ENCODE measurements at places on chromosomes 7 and 10.

- DNase-seq: no peak
These were observed 14.4 kb upstream of the KIF5B start for GRCh38 chr10:32070645-32071044.

DNA sequence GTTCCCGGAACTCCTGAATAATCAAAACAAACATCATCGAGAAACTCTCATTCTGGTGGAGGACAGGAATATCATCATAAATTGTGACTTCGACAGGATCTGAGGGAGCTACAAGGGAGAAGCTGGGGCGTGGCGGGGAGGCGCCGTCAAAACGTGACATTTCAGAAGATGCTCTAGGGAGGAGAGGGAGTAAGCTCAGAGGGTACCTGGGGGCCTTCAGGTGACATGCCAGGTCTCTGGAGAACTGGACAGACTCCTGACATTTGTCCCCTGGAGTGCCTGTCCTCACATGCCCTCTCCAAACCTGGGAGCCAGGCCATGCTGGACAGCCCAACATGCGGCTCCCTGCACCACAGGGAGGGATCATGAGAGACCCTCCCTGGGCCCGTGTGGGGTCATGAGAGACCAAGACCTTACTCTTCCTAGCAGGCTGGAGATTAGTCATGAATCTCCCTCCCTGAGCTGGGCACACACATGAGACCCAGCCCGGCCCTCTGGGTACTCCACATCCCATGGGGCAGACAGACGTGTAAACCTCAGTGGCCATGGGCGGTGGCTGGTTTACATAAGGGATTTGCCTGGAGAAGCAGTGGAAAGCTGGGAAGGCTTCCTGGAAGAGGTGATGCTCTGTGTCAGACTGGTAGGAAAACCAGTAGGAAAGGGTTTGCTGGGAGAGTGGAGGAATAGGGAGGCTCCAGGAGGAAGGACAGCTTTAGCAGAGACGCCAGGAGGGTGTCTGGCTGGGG lies 81.0 kb downstream of the MYL10 start:
- DNase-seq: no peak

DNA sequence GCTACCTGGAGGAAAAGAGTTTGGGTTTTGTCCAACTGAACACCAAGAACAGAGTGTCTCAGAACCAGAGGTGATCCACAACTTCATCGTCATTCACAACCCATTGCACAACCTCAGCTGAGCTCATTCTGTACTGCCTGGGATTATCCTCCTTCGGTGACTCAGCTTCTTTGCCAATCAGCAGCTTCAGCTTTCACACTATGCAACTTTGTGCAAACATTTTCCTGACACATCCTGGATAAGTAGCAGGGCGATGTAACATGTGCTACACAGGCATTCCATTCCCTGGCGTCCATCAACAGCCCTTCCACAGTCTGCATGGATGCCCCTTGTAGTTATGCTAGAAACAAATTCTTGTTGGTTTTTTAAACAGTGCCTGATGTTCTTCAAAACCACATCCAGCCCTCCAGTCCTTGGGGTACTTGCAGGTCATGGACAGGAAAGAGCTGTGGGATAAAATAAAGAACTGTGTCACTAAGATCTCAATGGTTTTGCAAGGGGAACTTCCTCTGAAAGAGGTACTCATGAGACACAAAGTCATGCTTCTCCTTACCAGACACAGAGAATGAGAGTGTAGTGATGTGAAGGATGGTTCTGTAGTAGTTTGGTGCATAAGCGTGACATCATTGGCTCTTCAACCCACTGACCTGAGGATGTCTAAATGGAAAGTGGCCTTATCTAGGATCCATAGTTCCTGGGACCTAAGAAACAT lies 478.5 kb downstream of the KIF20B start:
- DNase-seq: no peak

GRCh38 chr7:16999541-17000267 lies 117.9 kb upstream of the AGR3 start:
- DNase-seq: no peak

DNA sequence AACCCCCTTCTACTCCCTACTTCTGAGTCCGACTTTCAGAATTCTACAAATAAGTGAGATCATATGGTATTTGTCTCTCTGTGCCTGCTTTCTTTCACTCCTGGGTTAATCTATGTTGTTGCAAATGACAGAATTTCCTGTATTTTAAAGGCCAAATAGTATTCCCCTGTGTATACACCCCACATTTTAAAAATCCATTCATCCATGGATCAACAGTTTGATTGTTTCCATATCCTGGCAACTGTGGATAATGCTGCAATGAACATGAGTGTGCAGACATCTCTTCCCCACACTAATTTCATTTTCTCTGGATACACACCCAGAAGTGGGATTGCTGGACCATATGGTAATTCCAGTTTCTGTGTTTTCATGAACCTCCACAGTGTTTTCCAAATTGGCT lies 225.8 kb upstream of the TCERG1L start:
- no peak for DNase-seq

DNA sequence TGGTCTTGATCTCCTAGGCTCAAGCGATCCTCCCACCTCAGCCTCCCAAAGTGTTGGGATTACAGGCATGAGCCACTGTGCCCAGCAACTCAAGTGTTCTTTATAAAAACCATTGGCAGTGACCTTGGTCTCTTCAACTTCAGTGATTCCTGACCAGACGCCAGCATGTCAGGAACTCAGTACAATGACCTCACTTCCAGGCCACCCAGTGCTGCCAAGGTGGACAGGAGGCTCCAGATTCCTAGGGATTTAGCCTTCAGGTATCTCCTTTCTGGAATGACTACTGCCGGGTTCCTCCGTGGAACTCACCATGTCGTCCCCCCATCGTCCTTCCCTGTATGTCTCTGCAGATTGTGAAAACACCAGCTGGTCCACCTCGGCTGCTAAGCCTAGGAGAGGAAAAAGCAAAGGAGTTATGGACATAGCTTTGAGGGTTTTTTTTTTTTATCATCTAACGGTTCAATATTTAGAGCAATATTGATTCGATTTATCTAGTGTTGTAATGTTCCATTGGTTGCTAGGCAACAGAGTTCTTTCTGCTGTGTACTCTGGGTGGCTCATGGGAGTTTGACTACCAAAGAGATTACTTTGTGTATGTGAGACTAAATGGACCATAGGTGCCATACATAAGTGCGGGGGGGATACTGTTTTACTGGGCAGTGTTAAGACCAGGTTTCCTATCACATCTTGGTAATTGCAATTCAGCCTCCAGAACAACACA lies 425.8 kb upstream of the AUTS2 start:
- no peak for DNase-seq

GRCh38 chr7:36015733-36016132 lies 137.3 kb upstream of the EEPD1 start:
- DNase-seq: no peak

- no peak for DNase-seq
These were observed 416.7 kb downstream of the TFEC start for GRCh38 chr7:115613836-115614235.

- DNase-seq: no peak
These were observed 1.1 kb upstream of the ZNF503 start for GRCh38 chr10:75402486-75403143.

DNA sequence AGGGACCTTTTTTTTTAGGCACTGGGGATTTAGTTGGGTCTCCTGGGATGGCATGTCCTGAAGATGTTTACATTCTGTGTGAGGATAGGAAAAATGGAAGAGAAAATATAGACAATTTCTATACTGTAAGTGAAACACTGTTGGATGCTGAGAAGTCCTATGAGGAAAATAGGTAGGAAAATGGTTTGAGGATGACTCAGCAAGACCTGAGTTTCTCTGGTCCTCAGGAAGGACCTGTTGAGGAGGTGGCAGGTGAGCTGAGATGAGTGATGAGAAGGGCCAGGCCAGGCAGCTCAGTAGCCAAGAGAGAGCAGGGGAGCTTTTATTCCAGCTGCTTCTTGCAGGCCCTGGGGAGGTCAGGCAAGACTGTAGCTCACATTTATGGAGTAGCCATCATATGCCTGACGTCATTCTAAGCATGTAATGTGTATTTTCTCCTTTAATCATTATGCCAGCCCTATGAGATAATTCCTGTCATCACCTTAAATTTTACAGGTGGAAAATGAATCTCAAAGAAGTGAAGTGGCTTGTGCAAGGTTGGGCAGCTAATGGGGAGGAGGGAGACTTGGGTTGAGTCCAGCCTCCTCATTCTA lies 19.1 kb upstream of the LRRC18 start:
- no peak for DNase-seq

- peak; percentile 87 for DNase-seq
These were observed 110.1 kb downstream of the CDK14 start for GRCh38 chr7:90706072-90706716.

- DNase-seq: peak; percentile 54
These were observed 95.6 kb downstream of the USP6NL start for GRCh38 chr10:11515596-11516430.

DNA sequence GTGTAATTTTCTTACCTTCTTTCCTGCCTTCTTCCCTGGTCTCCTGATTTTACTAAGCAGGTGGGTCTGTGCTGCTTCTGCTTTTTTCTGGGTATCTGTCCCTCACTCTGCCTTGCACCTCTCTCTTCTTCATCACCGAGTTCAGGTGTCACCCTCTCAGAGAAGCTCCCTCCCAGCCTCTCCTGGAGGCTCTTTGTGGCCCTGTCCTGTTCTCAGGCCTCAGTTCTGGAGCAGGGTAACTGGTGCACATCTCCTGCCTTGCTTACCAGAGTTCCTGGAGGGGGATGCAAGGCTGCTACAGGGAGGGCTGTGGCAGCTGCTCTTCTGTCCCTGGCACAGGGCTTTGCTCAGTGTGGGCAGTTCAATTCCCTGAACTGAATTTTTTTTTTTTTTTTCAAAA lies 66.1 kb downstream of the RBM33 start:
- DNase-seq: no peak
